Activated CD4-positive, CD25-positive, alpha-beta regulatory T cell treated with anti-CD3 and anti-CD28 coated beads, Interleukin-2, amount 50 U/mL, for 72 hours (primary cell): ENCODE measurements at places on chromosomes 7 and 10.

DNA sequence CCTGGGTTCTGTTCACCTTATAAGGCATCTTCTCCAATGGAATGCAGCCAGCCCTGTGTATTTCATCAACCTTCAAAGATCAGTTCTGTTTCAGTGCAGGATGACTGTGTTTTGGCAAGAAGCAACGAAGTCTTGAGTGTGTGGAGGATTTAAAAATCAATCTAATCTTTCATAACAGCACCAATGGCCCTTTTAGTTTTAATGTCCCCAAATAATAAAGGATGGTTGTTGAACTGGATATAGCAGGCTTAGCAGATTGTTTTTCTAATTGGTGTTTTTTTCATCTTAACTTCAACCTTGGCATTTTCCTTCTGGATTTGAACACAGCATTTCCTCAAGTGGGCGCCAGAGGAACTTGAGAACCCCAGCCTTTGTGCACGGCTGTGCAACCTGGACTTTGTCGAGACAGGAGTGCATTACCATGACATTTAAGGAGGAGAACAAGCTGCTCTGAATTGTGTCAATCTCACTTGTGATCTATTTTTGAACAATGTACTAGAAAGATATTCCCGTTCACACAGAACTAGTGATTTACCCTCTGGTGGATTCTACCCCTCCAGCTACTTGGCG lies 313.3 kb upstream of the AKR1E2 start:
- no peak for DNase-seq

DNA sequence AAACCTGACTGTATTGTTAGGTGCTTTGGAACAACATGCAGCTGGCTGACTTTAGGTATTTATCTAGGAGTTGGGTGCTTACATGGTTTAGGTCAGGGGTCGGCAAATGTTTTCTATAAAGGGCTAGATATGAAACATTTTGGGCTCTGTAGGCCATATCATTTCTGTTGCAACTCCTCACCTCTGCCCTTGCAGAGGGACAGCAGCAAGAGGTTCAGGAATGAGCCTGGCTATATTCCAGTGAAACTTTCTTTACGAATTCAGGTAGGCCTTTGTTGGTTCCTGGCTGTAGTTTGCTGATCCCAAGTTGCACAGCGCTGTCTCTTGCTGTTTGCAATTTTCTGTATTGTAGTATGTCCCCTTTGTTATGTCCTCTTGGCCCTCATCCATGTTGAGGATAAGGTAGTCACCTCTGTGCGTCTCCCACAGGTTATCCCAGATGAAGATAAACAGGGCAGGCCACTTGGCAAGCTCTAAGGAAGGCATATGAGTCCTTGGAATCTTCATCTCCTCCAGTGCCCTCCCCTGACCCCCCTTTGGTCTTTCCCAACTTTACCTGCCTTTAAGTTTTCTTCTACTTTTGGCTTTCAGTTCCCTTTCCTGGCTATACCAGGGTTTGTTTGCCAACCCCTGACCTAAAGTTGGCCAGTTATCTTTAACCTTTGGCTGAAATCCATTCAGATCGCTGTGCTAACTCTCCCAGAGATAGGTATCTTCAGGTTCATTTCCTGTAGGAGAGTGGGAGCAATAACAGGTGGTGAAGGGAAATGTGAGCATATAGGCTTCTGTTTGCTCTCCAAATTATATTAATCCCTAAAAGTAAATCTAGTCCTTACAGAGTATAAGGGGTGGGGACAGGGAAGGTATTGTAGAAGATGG lies 36.1 kb downstream of the SGPL1 start:
- DNase-seq = no peak

DNA sequence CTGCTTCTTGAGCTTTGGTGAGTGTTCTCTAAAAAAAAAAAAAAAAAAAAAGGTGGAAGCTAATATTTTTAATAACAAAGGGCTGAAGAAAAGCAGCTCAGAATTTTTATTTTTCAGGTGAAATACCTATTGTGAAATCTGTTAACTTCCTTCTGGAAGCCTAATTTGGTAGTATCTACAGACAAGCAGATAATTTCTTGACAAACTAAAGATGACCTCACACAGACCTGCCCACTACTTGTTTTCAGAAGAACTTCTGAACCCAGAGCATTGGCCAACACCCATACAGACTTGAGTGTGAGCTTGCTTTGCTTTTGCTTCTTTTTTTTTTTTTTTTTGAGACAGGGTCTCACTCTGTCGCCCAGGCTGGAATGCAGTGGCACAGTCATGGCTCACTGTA lies 31.2 kb downstream of the LRRC4 start:
- no peak for DNase-seq

GRCh38 chr10:53135213-53135896 lies 362.8 kb upstream of the MBL2 start:
- no peak for DNase-seq

DNA sequence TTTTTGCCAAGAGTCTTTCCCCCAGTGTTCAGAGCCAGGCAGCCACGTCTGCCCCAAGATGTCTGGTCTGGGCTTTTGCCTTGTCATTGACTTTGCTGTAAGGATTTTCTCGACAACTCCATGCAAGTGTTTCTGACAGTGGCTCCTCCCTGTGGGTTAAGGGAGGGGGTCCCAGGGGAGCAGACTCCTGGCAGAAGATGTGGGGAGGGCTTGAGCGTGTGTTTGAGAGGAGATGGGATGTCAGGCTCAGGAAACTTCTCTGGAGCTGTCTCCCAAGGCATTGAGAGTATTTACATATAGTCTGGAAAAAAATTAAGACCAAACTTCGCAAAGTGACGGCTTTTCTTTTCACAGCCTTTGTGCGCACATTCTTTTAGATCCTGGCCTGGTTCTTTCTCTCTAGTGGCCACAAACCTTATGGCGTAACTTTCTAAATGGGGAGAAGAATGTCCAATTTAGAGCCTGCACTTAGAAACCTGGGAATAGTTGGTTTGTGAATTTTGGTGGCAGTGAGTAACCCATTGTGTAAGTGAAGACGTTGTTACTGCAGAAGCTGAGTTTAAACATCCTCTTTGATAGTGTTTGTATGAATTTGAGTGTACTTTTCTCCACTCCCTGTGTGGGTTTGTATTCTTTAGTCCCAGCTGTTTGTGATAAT lies 201.5 kb downstream of the LRMDA start:
- DNase-seq = no peak

GRCh38 chr7:96182424-96183158 lies 139.3 kb downstream of the SLC25A13 start:
- DNase-seq = no peak

DNA sequence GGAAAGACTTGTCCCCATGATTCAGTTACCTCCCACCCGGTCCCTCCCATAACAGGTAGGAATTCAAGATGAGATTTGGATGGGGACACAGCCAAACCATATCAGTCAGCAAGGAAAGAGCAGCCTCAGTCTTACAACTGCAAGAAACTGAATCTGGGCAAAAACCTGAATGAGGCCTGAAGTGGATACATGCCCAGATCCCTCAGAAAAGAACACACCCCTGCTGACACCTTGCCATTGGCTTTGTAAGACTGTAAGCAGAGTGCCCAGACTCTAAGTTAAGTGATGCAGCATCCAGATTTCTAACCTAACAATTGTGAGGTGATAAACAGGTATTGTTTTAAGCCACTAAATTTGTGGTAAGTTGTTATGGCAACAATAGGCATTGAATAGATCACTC lies 670.8 kb downstream of the SORCS1 start:
- no peak for DNase-seq

DNA sequence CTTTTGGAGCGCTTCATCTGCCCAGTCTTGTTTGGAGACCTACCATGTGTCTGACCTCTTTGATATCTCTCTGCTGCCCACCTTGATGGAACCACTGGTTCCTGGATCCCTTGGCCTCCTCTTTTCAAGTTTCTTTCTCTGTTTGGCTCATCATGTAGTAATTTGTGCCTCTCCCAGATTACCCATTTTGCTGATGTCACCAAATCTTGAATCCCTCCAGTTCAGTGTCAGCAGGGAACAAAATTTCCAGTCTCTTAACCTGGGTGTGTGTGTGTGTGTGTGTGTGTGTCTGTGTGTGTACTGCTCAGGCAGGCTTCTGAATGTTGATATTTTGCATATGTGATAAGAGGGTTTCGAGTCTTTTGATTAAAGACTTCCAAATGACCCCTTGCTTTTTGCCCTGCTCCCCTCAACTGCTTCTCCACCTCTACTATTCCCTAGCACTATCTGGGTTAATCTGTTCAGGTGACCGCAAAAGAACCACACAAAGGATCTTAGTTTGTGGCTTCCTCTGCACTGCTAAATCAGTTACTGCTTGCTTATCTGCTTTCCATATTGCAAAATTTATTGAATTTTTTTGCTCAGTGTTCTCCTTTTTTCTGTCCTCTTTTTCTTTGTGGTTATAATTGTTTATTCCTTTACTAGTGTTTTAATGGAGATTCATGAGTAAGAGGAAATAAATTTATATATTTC lies 25.7 kb downstream of the MYO3A start:
- no peak for DNase-seq

- no peak for DNase-seq
Measured at GRCh38 chr7:73831584-73831833, 713 bp downstream of the CLDN4 start.

GRCh38 chr7:38502848-38503247 lies 128.3 kb downstream of the AMPH start:
- no peak for DNase-seq

- DNase-seq = no peak
Measured at GRCh38 chr7:151251689-151252560, 3.4 kb upstream of the SMARCD3 start.

DNA sequence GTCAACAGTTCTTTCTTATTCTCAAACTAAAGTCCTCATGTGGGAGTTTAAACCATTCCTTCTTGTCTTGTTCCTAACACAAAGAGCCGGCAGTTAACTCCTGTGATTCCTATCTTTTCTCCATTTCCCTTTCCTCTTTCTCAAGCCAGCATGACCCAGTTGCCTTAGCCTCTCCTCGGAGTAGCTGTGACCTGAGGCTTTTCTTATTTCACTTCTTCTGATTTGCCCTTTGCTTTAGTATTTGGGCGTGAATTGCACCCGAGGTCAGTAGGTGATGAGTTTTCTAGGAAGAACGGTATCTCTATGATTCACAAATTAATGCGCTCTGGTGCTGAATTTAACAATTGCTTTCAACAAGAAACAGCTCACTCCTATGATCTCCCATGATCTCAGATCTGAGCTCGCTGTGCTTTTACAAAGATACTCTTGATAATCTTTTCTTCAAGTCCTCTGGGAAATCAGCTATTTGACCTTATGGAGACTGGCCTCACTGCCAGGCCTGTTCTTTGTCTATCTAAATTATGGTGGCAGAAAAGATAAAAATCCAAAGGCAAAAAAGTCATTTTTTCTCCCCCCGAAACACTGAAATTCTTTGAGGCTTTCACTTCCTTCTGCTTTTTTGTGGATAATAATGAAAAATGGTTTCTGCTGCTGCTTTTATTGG lies 184.6 kb downstream of the JCAD start:
- no peak for DNase-seq

- DNase-seq = no peak
Measured at GRCh38 chr7:19116121-19117090, 1.0 kb downstream of the TWIST1 start.

DNA sequence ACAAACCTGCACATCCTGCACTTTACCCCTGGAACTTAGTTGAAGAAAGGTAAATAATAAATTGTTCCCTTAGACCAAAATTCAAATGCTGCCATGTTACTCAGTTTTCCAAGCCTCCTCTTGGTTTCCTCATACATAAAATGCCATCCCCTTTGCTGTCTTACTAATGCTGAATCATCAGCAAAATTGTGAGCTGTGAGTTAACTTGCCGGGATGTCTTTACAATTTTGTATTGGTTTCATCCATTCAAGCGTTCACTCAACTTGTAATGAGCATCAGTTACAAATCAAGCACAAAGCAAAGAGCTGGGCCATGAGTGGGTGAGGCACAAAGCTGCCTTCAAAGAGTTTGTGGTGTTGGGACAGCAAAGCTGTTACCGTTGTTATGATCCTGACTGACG lies 395.8 kb upstream of the ZMIZ1 start:
- DNase-seq = no peak

DNA sequence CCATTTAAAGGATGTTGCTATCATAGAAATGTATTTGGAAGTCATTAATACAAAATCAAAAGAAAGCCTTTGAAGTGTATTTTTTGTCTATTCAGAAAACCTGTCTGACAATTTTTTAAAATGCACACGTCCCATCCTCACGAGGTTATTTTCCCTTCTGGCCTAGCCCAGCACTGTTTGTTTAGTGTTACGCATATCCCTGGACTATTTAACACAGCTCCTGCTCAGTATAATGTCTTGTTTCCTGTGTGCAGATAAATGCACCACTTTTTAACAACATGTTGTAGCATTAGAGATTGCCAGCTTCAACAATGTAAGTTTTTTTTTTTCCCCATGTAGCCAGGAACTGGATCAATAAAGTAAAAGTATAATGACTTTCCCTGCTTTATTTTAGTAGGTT lies 102.6 kb upstream of the SFMBT2 start:
- DNase-seq = no peak

DNA sequence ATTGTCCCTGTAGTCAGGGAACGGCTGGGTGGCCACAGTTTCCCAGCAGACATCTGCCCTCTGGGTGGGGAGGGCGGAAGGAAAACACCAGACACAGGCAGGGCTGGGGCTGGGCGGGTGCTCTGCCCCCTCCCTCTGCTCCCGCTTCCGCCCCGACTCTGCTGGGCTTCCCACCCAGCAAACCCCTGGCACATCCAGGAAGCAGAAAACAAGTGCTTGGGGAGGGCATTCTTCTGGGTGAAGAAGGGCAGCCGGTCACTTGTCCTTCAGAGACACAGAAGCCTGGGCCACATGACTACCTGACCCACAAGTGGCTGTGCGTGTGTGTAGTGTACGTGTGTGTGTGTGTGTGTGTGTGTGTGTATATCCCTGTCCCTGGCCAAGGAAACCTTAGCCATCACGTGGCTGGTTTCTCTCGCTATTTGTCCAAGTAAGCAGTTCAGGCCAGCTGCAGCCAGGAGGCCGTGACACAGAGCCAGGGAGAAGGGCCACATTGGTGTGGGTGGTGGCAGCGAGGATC lies 77.9 kb downstream of the ZMIZ1 start:
- no peak for DNase-seq

DNA sequence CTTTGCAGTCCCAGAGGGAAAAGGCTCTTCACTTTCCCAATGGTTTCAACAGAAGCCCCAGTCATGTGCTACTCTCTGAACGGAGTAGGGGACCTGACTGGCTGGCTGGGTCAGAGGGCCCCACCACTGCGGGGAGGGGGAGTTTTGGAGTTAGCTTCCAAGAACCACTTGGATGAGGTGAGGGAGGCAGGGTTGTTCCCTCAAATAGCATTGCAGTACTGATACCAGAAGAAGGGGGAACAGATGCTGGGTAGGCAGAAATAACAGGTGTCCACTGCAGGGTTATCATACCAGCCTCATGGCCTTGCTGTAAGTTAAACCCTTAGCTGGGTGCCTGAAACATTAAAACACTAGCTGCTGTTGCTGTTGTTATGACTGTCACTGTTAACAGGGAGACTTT lies 131.3 kb downstream of the UBE2H start:
- DNase-seq = no peak

DNA sequence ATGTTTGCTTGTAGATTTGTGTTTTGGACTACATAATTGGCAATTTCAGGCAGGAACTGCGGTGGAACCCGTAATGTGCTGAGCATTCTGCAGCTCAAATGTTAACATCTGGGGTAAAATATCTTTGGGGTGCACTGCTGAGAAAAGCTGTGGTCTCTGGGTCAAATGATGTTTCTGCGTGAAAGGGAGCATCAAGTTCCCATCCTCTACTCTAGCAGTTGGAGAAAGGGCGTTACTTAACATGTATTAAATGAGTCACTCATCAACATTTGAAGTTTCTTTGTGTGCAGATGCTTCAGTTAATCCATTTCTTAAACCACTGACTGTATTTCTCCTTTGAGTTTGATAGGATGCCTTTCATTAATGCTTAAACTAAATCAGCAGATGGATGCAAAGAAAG lies 273.1 kb upstream of the PITRM1 start:
- DNase-seq = no peak

GRCh38 chr10:100987685-100988049 lies 324 bp downstream of the TWNK start:
- DNase-seq = no peak
